ENCODE measurements at places on chromosomes 16 and 17.
A peak's percentile ranks its signal among the peaks of the same experiment; 100 is the strongest.

- DNase-seq = no peak
Observed at GRCh38 chr16:85089525-85089924, 22.7 kb downstream of the CIBAR2 start.

DNA sequence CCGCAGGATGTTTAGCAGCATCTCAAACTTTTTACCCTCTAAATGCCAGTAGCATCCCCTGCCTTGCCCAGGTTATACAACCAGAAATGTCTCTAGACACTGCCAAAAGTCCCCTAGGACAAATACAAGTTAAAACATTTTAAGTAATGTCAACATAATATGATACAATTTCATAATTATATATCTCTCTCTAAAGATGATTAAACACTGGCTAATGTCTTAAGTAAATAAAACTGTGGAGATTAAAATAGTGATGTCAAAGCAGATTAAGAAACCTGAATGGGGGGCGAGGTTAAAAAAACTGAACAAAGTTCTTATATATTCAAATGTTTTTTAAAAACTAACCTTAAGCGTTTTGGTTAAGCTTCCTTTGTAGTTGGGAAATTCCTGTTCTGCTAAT is 62.1 kb downstream of the CFDP1 start:
- DNase-seq = no peak

- no peak for DNase-seq
Observed at GRCh38 chr17:66525338-66525737, 222.9 kb downstream of the PRKCA start.

- DNase-seq = no peak
Observed at GRCh38 chr17:65677932-65678331, 116.5 kb upstream of the AXIN2 start.

- no peak for DNase-seq
Observed at GRCh38 chr17:43830510-43831140, 2.3 kb downstream of the MPP3 start.

DNA sequence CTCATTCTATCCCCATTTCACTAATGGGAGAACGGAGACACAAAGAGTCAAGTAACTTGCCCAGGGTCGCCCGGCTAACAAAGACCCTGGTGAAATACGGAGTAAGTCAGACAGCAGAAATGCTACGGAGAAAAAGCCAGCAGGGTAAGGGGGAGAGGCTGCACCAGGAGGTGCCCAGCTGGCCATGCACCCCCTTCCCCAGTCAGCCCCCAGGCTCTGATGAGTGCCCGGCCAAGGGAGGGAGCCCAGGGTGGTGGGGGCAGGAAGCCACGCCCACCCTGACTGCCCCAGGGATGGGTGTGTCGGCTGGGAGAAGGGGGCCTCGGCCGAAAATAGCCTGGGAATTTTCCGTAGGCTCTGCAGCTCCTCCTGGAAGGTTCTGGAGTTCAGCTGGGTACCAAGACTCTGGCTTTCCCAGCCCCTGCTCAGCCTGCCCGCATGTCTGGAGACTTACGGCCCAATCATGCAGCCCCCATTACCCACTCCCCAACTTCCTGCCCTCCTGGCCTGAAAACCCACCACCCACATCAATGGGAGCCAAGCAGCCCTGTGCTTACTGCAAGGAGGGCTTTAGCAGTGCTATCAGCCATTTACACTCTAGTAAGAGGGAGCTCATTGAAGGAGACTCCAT is 4.2 kb downstream of the CARHSP1 start:
- DNase-seq = no peak

DNA sequence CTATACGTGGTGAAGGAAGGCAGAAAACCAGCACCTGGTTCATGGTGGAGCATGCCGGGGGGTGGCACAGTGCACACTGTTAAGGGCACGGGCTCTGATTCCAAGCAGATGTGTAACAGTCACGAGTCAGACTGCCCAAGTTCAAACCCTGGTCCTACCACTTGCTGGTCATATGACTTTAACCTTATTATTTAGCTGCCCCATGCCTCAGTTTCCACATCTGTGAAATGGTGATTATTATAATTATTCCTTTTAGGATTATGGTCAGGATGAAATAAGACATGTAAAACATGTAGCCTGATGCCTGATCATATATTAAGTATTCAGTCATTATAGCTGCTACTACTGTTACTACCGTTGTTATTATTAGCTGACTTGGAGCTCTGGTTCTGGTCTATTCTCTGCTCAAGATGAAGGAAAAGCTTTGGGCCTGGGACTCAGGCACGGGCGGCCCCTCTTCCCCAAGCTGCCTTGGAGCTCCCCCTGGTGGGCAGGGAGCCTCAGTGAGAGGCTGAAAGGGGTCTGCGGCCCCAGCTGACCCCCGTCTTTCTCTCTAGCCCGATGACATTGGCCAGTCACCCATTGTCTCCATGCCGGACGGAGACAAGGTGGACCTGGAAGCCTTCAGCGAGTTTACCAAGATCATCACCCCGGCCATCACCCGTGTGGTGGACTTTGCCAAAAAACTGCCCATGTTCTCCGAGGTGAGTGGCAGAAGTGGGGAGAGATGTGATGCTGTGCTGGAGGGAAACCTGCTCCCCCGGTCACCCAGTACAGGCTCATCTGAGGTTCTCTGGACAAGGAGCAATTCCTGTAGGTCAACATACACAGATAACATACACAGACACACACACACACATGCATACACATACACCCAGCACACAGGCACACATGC is 14.0 kb downstream of the NR1D1 start:
- peak; percentile 69 for DNase-seq

DNA sequence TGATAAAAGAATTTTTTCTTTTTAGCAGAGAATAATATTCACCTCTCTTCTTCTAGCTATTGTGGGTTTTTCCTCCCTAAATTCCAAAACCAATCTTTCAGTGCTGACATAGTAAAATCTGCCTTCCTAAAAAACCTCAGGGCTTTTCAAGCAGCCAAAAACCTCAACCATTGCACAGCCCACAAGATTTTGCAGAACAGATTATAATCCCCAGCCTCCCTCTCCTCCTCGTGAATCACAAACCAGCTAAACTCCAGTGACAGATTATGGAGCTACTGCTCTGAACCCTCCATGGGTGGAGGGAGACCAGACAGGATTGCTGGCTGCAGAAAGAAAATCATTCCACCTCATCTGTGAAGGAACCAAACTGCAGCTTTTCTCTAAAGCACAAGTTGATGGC is 341.6 kb downstream of the SOX9 start:
- no peak for DNase-seq

DNA sequence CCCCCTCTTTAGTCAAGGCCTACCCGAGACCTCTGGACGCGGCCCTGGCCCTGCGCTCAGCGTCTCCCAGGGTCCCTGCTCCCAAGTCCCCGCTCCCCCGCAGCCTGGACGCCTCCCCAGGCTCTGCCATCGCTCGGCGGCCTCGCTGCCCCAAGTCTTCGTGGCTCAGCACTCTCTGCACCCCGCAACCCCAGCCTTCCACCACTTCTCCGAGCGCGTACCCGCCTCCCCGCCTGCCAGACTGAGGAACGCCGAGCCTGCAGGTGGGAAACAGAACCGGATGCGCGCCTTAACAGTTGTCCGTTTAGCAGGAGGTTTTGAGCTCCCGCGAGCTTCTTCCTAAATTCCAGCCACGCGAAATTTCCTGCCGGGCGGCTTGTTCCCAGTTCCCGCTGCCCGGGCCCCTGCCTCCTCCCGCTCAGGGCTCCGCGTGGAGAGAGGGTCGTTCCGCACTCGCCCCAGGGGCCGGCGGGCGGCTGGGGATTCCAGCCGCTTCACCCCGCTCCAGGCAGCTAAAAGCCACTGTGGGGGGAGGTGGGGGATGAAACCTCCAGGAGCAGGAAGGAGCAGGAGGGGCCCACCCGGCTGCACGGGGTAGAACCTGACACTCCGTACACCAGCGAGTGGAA is 87.7 kb downstream of the KCNJ12 start:
- DNase-seq = no peak

DNA sequence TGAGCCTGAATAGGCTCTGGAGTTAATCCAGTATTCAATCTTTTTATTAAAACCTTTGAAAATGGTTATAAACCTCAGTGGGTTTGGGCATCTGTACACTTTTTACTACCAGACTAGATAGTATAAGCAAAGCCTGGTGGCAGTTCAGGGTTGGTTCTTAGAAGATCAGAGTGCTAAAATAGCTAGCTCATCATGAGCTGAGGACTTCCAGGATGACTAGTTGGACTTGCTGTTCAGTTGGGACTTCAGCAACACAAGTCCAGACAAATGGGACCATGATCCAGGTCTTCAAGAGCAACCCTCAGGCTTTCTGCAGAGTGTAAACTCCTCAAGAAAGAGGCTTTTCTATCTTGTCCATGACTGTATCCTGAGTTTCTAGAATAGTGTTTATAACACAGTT is 1.2 kb upstream of the ZNF19 start:
- no peak for DNase-seq

GRCh38 chr17:57645950-57646665 is 99.0 kb downstream of the CCDC182 start:
- DNase-seq = no peak

DNA sequence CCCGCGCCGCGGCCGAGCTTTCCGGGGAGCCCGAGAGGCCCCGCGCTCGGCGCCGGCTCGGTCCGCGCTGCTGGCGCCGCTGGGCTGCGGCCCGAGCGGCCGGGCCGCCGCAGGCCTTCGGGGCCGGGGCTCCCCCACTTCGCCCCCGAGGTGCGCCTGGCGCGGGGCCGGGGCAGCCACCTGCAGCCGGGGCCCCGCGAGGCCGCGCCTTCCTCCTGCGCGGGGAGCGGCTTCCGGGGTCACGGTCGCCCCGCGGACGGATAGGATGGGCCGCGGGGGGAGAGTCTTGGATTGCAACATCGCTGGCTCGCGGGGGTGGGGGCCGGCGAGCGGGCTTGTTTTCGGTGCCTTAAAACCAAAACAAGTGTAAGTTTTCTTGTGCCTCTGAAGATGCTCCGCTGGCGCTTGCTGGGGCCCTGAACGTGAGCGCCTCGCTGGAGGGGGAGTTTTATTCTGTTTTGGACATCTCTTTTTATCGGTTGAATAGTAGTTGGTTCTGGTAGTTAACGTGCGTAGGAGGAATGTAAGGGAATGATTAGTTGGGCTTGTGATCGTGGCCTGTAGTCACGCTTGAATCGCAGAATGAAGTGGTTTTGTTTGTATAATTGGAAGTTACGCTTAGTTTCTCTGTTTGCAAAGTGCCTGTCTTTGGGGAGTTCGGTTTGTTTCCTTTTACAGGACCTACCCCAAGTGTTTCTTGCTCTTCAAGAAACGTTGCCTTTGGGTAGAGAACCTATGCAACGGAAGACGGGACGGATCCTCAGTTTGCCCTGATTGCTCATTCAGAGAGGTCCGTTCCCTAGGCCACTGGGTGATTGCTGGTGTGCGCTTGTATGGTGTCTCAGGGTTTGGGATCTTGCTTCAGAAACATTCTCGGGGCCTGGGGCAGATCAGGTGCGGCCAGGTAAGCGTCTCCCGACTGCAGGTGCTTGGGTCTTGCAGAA is 724 bp downstream of the UBE2I start:
- DNase-seq = no peak

DNA sequence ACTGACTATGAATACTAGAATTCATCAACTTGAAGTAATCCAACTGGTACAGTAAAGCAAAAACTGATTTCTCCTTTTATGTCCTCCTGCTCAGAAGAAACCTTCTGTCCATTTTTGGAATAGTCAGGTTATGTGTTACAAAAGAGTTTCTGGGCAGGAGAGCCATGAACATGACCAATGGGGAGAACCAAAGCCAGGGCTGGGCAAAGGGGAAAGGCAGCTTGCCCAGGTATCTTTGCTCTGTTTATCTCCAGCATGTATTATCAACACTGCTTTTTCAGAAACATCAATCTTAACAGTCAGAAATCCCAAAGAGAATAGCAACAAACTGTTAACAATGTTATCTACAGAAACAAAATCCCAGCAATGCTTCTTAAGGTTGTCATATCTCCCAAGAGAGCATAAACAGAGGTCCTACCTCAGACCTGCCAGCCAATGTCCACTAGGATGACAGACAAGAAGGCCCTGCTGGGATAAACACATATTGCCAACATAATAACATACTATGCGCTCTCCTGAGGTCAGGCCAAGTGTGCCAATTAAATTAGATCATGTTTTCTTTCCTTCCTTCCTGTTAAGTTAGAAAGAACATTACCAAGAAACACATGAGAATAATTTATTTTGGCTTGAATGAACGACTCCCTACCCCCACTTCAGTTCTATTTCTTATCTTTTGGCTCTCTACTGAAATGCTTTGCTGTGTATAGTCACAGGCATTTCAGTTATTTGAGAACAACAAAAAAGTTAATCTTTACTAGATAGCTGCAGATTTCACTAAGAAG is 28.0 kb downstream of the BLMH start:
- no peak for DNase-seq

DNA sequence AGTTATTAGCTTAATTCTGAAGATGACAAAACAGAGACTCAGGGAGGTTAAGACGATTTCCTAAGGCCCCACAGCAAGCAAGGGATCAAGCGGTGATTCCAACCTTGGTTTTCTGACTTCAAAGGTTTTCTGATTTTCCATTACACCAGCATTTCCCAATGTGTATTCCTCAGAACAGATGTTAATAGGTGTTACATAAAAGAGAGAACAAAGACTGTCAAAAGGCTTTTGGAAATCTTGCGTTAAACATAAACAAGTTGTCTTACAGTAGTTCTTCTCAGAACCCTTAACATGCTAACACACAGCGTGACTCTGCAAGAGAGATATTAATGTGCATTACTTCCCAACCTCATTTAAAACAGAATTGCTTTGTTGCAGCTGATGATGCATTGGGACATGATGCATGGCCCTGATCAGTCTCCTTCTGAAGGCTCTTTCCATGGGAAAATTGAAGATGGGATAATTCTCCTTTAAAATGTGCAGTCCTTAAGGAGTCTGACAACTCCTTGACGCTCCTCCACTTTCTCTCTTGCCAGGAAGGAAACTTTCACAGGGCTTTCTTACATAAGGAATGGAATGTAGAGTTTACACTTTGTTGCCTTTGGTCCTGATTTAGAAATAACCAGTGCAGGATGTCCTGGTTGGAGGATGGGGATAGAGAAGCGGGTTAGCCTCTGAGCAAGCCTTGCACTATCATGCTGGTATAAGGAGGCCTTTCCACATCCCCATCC is 21.5 kb upstream of the MMD start:
- DNase-seq = no peak

GRCh38 chr16:24652803-24653202 is 76.6 kb upstream of the TNRC6A start:
- DNase-seq = no peak

- no peak for DNase-seq
Observed at GRCh38 chr17:17153071-17153470, 53.1 kb downstream of the PLD6 start.

DNA sequence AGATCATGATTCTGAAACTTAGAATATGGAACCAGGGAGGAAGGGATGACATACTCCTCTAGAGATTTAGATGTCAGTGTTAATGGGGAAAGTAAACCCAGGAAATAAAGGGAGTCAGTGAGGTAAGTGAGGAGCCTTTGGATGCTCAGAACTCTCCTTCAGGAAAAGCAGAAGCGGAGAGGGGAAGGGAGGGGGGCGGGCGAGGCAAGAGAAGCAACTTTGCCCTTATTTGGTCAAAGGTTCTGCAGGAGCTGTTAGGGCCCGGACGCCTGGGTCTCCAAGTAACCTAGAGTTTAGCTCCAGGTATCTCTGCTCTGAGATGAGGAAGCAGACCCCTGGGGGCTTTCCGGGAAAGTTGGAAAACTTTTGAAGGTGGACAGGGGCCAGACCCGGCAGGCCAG is 1.3 kb downstream of the PFN1 start:
- DNase-seq = no peak

- no peak for DNase-seq
Observed at GRCh38 chr16:85606904-85607303, 6.2 kb upstream of the GSE1 start.

Data from cerebellar cortex (tissue), 1 donor.